ENCODE measurements at places on chromosomes 11 and 22.

- no peak for DNase-seq
These were observed 13.2 kb downstream of the HSD17B12 start for GRCh38 chr11:43693731-43694130.

- DNase-seq: no peak
These were observed 21.2 kb downstream of the DAGLA start for GRCh38 chr11:61701242-61701886.

GRCh38 chr11:71245601-71246391 is 6.6 kb downstream of the SHANK2 start:
- DNase-seq: no peak

DNA sequence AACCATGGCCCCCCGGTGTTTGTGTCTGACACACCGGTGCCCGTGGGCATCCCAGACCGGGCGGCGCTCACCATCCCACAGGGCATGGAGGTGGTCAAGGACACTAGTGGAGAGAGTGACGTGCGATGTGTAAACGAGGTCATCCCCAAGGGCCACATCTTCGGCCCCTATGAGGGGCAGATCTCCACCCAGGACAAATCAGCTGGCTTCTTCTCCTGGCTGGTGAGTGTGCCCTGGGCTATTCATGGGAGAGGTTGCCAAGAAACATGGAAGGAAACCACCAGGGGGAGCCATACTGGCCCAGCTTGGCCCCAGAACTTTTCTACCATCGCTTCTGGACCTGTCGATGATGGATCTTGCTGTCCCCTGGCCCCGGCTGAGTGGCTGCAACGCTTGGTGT is 36.5 kb downstream of the PRDM11 start:
- DNase-seq: no peak

- DNase-seq: no peak
These were observed 135.7 kb downstream of the COMMD9 start for GRCh38 chr11:36153551-36153950.

GRCh38 chr11:13289081-13289480 is 11.5 kb downstream of the BMAL1 start:
- DNase-seq: no peak

DNA sequence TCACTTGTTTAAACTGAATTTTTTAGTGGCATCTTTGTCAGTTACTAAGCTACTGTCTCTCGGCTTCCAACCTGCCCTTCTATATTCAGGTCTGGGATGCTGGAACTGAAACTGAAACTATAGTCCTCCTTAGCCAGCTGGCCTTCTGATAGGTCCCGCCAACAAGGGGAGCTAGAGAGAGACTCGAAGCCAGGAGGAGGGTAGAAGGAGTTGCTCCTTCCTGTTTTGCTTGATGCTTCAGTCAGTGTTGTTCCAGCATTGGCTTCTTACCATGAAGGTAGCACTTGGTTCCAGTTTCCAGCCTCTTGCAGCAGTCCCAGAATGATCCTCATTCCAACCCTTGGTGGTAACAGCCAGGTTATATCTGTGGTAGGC is 32.9 kb upstream of the HORMAD2 start:
- DNase-seq: peak; percentile 17

DNA sequence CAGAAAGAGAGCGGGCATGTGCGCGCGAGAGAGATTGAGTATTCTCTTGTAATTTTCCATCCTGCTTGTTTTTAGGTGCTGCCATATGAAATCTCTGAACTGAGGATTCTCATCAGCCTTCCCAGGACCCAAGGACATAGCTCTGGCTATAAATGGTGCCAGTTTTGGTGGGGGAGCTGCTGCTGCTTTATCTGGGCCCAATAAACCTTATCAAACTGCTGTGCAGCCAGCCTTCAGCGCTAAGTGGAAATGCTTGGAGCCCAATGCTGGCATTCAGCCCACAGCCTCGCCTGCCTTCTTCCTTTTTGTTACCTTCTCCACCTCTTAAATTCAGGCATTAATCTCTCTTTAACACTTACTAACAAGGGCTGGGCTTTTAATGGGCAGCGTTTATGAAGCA is 2.4 kb upstream of the ZBTB16 start:
- no peak for DNase-seq

DNA sequence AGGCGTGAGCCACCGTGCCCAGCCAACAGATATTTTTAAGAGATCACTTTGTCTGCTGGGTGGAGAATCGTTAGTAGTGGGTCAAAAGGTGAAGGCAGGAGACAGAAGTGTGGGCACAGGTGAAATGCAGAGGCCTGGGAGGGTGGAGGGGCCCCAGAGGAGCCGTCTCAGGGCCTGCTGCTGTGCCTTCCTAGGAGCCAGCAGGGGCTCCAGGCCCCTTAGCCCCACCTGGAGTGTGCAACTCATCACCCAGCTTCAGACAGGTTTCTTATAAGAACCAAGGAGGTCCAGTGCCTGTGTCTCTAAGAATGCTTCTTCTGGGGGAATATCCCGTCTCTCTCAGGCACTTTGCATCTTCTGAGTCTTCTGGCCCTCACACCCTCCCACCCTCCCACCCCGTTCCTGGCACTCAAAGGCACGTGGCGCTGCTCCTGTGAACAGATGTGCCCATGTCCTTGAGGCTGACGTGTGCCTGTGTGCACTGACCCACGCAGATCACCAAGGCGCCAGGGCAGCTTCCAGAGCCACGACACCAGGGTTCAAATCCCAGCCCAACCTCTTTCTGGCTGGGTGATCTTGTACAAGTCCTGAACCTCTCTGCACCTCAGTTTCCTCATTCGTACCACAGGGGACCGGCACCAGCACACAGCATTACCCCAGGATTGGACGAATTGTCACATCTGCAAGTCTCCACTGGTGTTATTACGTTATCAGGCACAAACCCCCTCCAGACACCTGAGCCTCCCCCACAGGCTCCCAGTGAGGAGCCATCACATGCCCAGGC is 3.4 kb downstream of the ARSA start:
- DNase-seq: no peak
